ENCODE measurements at places on chromosomes 7 and 10.
A peak's percentile ranks its signal among the peaks of the same experiment; 100 is the strongest.

GRCh38 chr7:2978408-2978807, 65.3 kb downstream of the CARD11 start:
- peak; percentile 92 for DNase-seq

- DNase-seq = no peak
Observed at GRCh38 chr10:12235796-12236195, 39.8 kb downstream of the CDC123 start.

DNA sequence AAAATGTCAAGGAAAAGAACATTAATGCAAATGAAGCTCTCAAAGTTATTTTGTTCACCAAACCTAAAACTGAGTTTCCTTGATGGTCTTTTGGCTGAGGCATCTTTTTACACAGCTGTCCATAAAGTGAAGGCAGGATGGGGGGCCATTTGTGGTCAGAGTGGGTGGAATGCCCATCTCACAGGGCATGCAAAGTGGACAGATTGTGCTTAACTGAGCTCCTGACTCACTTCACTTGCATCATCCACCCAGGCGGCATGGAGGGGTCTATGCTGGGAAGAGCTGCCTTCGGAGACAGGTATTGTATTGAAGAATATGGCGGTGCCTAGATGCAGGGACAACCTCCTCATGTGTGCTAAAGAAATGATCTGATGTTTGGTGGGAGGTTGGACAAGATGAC, 905.3 kb downstream of the KCNMA1 start:
- no peak for DNase-seq

GRCh38 chr10:3180355-3181025, 7.9 kb upstream of the PITRM1 start:
- DNase-seq = no peak

GRCh38 chr7:70132226-70132851, 534.1 kb downstream of the AUTS2 start:
- DNase-seq = no peak

DNA sequence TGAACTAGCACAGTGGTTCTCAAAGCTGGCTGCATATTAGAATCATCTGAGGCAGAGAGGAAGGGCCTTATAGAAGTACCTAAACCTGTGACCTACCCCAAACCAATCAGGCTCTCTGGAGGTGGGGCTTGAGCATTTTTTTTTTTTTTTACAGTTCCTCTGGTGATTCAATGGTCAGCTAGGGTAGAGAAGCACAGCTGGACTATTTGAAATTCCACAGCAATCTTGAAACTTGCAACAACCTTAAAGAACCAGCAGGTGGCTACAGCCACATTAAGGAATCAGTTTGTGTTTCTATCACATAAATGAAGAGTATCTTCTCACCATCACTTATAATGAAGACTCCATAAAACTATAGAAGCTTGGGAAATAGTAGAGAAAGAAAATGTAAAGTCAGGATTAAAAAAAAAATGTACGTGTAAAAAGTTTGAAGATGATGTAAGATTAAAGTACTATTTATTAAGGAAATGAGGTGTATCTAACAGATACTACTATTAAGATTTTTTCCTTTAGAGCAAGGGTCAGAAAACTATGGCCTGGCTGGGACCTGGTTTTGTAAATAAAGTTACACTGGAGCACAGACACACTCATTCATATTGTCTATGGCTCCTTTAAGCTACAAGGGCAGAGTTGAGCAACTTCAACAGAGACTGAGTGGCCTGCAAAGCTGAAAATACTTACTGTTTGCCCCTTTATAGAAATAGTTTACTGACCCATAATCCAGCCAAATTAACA, 3.8 kb downstream of the RTKN2 start:
- DNase-seq = no peak

DNA sequence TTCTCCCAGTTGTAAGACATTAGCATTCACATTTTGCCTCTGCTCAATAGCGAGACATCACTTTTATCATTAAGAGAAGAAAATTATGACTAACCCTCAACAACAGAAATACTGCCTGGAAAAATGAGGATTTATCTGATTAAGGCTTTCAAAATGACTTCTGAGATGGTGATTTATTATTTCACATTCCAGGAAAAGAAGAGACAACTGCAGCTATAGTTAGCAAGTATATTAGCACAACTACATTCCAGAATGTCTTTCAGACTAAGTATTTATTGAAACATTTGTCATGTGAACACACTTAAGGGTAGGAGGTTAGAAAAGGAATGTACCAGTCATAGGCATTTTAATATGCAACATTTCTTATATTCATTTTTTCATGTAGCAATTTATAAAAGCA, 162.0 kb downstream of the IQUB start:
- no peak for DNase-seq

GRCh38 chr7:1725766-1726630, 55.9 kb downstream of the ELFN1 start:
- no peak for DNase-seq

GRCh38 chr10:117334066-117334465, 41.2 kb downstream of the PDZD8 start:
- no peak for DNase-seq

GRCh38 chr7:94595717-94596116, 60.2 kb downstream of the SGCE start:
- DNase-seq = no peak

GRCh38 chr10:102660888-102661657, 16.8 kb downstream of the TRIM8 start:
- DNase-seq = peak; percentile 89

- DNase-seq = no peak
Observed at GRCh38 chr7:87476179-87476557, 688 bp upstream of the ABCB4 start.

- no peak for DNase-seq
Observed at GRCh38 chr7:158016180-158017097, 571.2 kb downstream of the PTPRN2 start.

DNA sequence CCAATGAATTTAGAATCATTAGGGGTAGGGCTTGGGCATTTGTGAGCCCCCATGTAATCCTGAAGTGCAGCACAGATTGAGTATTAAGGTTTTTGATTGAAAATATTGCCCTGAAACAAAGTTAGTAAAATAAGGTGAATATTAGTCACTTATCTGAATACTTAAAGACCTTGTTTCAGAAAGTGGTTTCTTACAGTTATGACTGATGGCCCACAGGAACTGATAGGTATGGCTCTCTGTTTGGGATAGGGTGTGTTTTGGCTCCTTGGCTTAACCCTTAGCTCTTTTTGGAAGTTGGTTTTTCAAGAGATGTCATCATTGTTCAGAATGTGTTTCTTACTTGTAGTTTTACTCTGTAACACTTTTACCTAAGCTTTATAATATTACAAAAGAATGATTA, 34.8 kb downstream of the MDFIC start:
- no peak for DNase-seq

DNA sequence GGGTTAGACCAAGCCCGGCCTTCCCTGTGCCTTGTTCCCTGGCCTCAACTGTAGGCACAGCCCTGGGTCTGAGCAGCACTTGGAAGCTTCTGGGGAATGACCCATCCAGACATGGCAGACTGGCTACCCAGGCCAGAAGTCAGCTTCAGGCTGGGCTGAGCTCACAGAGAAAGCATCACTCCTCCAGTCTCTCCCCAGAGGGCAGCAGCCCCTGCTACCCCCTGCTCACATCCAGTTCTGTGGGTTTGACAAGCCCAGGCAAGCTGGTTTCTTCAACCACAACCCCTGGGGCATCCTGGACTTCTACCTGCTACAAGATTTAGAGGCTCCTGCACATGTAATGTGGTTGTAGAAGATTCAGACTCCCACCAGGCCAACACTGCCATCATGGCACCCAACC, 9.0 kb downstream of the C10orf71 start:
- DNase-seq = no peak

- no peak for DNase-seq
Observed at GRCh38 chr7:87199700-87200450, 19.7 kb downstream of the TMEM243 start.
